Activated CD8-positive, alpha-beta memory T cell treated with anti-CD3 and anti-CD28 coated beads, Interleukin-2, amount 10 ng/mL, durations not matched to agents 7 days and 5 days (primary cell): ENCODE measurements at places on chromosomes 7 and 10. TPM values are rescaled to one million over a fixed set of nuclear protein-coding genes. Genes with fewer than 3 reads are reported as not detected.

DNA sequence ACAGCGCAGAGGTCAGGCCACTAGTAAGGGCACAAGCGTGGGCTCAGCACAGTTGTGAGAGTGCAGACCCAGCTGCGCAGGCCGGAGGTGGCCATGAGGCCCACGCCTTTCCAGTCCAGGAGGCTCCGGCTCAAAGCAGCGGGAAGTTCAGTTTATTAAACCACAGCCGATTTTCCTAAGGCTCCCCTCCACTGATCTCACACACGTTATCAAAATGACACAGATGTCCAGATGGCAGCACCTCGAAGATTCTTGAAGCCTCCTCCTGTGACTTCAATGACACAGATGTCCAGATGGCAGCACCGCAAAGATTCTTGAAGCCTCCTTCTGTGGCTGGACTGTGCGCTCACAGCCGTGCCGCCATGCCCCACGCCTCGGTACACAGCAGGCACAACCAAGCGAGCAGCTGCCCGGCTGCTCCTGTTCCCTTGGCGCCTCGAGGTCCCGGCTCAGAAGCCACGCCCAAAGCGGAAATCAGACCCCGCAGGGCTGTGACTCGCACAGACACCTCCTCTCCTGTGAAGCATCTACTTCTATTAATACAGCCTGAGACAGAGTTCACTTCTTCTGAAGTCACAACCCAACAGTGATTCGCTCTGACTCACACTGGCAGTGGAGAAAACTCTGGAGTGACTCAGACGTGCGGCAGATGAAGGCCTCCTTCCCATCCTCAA is 122.7 kb downstream of the MAD1L1 start:
- peak; percentile 74 for DNase-seq

GRCh38 chr7:107961405-107961804 is 41.6 kb downstream of the LAMB1 start:
- no peak for DNase-seq

Gene METTL2B
- 31.3 TPM for total RNA-seq

DNA sequence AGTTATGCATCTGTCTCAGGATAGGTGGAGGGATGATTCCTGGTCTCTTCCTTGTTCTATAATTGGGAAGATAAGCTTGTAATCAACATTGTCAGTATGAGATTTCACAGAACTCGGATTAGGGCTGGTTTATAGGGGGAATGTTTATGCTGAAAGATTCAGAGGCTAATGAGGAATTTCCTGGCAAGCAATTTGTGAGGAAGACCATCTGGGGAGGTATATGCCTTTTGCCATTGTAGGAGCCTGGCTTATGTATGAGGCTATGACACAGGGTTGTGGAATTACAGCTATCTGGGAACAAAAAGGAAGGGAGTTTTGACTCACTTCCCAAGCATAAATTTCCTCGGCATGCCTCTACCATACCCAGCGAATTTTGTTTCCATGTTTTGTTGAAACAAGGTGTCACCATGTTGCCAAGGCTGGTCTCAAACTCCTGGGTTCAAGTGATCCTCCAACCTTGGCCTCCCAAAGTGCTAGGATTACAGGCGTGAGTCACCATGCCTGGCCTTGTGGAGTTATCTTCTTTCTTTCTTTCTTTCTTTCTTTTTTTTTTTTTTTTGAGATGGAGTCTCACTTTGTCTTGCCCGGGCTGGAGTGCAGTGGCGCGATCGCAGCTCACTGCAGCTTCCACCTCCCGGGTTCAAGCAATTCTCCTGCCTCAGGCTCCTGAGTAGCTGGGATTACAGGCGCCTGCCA is 1.6 kb upstream of the COPS6 start:
- DNase-seq = no peak

GRCh38 chr10:100570506-100570905 is 34.8 kb downstream of the HIF1AN start:
- no peak for DNase-seq

DNA sequence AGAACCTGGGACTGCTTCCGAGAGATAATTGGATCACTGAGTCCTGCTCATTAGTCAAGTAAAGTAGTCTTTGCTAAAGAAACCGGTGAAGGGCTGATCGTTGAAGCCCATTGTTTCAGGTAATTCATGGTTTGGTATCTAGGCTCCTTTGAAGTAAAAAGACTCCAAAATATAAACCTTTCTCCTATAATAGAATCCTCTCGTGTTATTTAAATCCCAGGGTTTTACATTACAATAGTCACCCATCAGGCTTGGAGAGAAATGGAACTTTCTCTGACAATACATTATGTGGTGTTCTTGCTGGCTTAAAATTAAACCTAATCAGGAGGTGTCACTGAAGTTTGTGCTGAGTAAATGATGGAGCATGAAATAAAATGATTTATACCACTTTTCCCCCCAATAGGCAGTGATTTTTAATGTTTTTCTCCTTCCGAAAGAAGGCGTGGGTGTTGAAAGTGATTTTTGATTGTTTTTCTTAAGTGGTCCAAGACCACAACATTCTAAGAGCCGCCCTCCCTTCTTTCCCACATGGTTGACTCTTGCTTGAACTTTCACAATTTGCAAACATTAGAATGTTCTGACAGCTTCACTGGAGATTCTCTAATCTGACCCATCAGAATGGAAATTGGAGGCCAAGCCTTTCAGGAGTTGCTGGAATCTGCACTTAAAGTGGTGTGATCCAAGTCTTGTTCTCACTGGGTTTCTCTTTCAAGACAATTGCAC is 44.2 kb downstream of the LRMDA start:
- DNase-seq = no peak

DNA sequence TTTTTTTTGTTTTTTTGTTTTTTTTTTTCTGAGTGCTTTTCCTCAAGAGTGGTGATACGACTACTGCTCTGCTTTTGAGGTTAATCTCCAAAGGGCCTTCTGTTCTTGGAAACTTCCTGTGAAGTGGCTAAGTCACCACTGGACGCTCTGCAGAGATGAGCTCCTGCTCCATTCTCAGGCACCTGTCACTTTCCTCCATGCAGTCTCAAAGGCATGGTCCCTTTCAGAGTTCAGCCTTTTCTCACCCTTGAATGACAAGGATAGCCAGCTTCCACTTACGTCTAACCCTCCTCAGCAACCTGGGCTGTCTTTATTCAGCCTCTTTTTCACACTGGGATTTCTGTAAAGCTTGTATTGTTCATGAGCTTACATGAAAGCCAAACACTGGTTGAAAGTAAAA is 65.8 kb downstream of the BMPER start:
- DNase-seq = no peak

DNA sequence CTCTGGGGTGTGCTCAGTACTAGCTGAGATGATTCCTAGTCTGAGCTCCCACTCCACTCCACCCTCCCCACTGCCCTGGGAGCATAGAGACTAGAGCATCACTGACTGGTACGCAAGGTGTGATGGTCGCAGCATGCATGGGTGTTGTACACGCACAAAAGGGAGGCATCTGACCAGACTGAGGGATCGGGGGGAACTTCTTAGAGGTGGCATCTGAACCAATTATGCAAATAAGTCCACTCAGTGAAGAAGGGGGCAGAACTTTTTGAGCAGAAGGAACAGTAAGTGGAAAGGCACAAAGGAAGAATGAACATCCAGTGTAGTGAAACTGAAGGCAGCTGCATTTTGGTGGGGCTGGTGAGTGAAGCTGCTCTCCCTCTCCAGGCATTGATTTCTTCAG is 25.5 kb downstream of the PDSS1 start:
- DNase-seq = no peak

DNA sequence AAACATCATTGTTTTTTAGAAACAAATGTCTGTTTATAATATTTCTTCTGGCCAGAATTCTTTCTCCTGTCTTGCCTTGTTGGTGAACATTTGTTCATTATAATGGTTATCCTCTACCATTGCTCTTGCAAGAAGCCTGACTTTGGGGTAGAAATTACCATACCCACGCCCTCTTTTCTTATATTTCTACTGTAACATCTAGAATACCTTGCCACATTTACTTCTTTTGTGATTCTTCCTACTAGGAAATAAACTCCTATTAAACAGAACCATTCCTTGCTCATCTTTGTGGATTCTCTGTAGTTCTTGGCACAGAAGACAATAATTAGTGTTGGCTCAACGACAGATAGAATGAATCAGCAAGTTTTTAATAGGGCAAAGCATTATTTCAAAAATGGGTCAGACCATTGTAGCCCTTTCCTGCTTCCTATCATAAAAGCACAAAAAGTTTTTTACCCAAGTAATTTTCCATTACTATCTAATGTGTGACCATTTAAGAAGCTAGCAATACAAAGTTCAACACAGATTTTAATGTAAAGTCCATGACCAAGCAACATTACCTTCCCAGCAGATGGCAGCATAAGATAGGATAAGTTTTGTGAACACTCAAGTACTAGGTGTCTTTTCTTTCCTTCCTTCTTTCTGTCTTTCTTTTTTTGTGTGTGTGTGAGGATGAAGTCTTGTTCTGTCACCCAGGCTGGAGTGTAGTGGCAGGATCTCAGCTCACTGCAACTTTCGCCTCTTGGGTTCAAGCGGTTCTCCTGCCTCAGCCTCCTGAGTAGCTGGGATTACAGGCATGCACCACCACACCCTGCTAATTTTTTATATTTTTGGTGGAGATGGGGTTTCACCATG is 270.4 kb downstream of the HGF start:
- no peak for DNase-seq

- DNase-seq = no peak
These were observed 368.1 kb downstream of the MDFIC start for GRCh38 chr7:115289971-115290370.

- DNase-seq = peak; percentile 65
These were observed 111.4 kb downstream of the COL28A1 start for GRCh38 chr7:7424151-7424873.

DNA sequence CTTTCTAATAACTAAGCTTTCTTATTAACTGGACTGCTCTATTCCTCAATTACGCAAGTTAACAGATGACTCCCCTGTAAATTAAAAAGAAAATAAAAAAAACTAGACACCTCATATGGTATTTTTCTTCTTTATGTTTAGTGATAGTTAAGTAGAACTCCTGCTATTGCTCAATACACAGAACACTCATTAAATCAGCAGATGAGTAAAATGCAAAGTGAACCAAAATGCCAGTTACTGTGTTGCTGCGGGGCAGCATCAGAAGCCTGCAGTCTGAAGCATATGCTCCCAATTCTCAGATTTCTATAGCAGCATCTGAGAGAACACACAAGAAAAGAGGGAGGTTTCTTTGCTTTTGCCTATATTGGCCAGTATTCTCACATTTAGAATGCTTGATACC is 28.4 kb downstream of the CDK6 start:
- no peak for DNase-seq
